Urothelium cell line (cell line): ENCODE measurements at places on chromosomes 13 and 19.

DNA sequence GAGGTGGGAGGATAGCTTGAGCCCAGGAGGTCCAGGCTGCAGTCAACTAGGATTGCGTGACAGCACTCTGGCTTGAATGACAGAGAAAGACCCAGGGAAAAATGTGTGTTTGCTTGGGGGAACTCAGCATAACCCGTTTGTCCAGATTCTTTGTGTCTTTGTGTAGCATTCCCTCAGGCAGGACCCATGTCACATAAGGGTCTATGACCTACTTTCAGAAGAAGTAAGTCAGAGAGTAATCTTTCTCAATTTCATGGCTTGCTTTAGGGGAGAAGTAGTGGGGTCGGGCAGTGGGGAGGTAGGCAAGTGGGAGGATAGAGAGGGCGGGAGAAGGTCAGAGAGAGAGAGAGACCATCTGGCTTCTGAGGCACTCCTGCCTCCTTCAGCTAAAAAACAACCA lies 11.9 kb upstream of the PSPC1 start:
- no peak for DNase-seq

GRCh38 chr19:4326215-4326836 lies 12.3 kb downstream of the STAP2 start:
- DNase-seq: no peak

DNA sequence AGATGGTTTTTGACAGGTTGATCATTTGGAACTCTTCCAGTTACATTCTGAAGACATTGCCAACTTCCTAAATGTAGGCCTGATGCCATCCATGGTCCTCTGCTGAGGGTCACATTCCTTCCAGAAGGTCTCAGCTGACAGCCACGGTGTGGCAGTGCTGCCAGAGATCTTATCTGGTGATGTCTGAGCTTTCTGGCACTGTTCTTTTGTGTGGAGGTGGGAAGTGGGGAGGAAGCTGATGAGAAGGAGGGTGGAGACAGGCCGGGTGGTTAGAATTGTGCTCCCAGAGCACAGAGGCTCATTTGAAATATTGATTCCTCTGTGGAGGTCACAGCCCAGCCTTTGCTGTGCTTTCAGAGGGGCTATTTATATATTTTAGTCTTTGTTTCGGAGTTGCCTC lies 16.1 kb upstream of the MTIF3 start:
- DNase-seq: no peak

DNA sequence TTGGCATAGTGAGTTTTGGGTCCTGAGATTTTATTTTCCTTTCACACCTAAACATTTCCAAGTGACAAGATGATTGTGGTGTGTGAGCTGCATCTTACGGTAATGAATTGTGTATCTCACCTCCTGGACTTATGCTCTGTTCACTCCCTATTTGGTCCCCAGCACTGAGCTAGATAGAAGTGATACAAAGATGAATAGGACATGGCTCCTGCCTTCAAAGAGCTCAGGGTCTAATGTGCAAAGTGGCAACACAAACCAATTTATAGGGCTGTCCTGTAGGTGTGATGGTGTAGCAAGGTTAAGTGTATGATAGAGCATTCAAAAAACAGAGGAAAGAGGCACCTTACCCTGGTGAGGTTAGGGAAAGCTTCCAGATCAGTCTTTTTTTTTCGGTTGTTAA lies 17.6 kb upstream of the TNFRSF19 start:
- DNase-seq: no peak

DNA sequence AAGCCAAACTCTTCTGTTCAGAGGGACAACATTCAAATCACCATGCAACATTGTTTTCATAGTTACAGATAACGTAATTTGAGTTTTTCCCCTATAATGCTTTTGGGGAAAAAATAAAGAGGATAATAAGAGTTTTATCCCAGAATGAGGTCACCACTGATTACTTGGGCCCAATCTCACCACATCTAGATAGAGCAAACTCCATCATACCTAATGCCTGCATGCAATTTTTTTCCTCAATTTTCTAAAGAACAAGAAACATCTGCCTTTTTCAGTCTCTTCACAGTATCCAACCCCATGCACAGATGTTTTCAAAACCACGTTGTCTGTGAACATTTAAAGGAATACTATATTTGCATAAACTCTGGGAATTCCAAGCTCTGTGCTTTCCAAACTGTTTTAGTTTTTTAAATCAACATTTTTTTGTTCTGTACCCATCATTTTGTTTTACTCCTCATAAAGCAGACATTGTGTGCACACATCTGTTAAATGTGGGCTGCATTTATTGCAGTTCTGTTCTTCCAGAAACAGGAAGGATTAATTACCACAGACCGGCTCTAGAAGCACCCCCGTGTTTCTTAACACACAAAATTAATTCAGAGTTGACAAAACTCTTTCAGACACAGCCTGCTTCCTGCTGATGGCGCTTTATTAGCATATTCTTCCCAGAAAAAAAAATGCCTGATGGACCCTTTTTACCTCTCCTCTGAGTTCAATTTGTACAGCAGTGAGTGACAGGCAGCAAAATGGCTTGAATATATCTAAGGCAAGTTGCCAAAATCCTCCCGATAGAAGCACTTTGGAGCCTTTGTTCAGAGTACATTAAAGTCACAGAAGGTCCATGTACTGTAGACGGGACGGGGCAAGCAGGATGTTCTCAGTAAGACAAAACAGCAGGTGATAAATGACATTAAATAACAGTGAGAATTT lies 1171.9 kb downstream of the EFNB2 start:
- no peak for DNase-seq

GRCh38 chr19:17286752-17287151 lies 5.1 kb downstream of the ANKLE1 start:
- DNase-seq: no peak

- DNase-seq: no peak
Observed at GRCh38 chr13:73741742-73742141, 392.5 kb downstream of the KLF12 start.

DNA sequence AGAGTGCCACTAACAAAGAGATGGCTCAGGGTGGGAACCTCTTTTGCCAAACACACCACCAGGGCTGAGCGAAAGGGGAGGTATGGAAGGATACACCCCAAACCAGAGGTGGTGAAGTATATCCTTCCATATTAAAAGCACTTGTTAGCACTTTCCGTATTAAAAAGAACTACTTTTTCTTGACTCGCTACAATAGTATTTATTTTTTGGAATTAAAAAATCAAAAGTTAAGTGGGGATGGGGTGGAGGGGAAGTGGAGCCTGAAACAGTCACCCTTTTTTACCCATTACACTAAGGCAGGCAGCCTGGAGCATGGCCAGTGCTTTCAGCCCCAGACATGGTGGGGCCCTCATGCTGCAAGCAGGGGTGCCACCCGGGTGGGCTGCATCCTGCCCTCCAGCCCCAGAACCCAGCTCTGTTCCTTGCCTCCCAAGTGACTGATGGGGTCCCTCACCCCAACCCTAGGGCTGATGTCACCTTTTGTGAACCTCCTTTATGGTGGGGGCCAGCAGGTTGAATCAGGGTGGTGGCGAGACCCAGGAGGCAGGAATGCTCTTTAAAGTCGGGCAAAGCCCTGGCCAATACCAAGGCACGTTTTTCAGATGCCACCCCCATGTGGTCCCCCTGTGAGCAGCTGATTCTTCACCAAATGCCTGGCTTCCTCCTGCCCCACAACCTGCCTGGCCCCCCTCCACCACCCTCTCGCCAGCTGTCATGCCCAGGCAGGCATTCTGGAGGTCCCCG lies 31.0 kb downstream of the LYL1 start:
- no peak for DNase-seq

GRCh38 chr19:38705197-38706019 lies 38.9 kb downstream of the CAPN12 start:
- no peak for DNase-seq
